ENCODE measurements at places on chromosomes 13 and 19.

DNA sequence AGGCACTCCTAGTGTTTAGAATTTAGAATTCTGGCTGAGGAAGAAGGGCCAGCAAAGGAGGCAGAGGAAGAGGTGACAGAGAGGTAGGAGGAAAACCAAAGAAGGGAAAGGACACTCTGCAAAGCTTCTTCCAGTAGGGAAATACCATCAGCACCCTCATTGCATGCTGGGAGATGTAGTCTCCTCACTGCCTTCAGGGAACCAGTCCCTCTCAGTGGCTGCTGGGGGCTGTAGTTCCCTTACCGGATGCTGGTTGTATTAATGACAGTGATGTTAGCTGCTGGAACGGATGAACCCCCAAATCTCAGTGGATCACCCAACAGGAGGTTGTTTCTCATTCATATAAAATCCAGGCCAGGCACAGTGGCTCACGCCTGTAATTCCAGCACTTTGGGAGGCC lies 10.1 kb downstream of the GRIN2D start:
- DNase-seq = peak; percentile 7

DNA sequence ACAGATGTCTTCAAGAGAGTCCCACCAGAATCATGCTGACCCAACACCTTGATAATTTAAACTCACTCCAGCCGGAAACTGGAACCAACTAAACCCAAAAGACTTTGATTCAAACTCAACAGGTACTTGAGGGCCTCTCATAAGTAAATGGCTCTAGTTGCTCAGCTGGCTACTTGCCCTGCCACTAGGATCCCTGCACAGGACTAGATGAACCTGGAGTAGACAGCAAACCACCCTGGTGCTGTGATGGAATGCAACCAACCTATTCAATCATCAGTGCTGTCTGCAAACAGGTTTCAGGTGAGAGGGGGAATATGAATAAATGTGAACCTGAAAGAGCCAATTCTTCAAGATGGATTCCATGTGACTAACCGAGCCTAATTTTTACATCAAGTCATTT lies 216.3 kb downstream of the KATNAL1 start:
- no peak for DNase-seq

- DNase-seq = no peak
These were observed 9.3 kb downstream of the ZIC5 start for GRCh38 chr13:99962242-99962641.

- peak; percentile 18 for DNase-seq
These were observed 791 bp downstream of the PRKD2 start for GRCh38 chr19:46715975-46716671.

GRCh38 chr13:24304620-24305019 lies 4.8 kb upstream of the C1QTNF9 start:
- DNase-seq = no peak

DNA sequence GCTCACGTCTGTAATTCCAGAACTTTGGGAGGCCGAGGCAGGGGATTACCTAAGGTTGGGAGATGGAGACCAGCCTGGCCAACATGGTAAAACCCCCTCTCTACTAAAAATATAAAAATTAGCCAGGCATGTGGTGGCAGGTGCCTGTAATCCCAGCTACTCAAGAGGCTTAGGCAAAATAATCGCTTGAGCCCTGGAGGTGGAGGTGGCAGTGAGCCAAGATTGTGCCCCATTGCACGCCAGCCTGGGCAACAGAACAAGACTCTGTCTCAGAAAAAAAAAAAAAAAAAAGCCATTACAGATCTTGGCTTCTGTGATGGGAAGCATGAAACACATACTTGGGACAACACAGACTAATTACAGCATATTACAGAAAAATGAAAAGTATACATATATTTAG lies 1404.5 kb upstream of the SPRY2 start:
- no peak for DNase-seq

GRCh38 chr19:16788479-16788878 lies 40.7 kb upstream of the SIN3B start:
- no peak for DNase-seq

DNA sequence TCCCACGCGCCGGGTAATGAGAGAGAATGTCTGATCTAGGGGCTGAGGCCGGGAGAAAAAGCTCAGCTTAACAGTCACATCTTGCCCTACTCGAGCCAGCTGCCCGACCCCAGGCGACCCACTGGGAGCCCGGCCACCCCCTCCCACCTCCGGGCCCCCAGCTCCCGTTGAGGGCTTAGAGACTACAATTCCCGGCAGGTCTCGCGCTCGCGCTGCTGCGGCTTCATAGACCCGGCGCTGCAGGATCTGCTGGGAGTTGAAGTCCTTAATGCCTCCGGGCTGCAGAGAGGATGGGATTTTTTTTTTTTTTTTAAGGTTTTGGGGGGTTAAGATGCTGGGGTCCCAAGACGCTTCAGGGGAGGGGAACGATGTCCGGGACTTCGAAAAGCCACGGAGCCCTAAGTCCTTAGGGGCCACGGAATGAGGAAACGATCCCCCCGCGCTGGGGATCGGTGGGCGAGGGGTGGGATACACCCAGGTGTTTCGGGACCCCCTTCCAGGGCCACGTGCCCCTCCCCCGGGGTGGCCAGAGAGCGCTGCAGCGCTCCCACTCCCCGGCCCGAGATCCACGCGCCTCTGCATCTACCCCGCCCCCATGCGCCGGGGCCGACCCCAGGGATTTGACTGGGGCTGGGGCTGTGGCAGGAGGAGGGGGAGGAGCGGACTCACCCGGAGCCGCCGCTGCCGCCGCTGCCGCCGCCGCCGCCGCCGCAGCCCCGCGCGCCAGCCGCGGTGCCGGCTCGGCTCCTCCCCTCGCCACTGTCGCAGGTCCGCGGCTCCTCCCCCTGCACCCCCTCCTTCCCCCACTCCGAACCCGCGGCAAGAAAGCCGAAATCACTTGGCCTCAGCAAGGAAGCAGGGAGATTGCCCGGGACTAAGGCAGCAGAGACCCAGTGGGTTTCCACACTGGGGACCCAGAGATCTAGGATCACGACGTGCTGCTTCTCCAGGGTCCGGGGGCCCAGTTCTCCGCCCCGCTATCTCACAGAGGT lies at the start of gene SYT3:
Gene SYT3, minus strand, starts transcription at position 761 of the 992 bp plus-strand sequence. CDS start 2,470 bp downstream, outside the sequence.
- peak; percentile 7 for DNase-seq

DNA sequence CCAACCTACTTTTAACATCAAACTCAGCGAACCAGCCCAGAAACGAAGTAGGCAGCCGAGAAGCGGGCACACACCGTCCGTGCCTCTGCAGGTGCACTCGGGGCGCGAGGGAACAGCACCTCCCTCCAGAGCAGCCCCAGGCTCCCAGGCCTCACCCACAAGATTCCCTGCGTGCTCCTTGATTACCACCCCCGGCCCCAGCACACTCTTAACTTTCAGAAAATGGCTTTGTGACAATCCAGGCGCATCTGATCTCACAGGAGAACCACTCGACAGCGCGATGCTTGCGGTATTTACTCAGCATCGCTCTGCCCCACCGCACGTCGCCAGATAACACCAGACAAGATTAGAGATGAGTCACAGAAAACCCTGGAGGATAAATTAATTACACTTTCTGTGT lies 134.9 kb upstream of the SPACA7 start:
- no peak for DNase-seq

DNA sequence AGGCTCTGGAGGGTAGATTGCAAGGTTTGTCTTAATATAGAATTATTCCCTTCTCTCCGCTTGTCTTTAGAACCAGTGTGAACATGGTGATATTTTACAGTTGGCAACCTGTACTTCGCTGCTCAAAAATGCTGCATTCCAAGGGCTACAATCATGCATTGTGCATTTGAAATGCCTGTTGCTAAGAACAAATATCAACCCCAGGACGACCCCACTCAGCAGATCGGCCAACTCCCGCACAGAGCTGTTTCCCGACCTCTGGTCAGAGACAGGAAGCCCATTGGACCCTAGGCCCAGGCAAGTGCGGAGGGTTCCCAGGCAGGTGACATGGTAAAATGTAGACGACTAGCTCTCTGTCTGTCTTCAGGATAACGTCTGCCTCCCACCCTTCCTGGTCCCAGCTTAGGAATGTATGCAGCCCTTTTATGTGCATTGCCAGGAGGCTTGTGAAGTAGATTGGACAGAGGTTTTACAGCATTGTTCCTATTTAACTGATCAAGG lies 263.5 kb downstream of the FOXO1 start:
- DNase-seq = no peak

DNA sequence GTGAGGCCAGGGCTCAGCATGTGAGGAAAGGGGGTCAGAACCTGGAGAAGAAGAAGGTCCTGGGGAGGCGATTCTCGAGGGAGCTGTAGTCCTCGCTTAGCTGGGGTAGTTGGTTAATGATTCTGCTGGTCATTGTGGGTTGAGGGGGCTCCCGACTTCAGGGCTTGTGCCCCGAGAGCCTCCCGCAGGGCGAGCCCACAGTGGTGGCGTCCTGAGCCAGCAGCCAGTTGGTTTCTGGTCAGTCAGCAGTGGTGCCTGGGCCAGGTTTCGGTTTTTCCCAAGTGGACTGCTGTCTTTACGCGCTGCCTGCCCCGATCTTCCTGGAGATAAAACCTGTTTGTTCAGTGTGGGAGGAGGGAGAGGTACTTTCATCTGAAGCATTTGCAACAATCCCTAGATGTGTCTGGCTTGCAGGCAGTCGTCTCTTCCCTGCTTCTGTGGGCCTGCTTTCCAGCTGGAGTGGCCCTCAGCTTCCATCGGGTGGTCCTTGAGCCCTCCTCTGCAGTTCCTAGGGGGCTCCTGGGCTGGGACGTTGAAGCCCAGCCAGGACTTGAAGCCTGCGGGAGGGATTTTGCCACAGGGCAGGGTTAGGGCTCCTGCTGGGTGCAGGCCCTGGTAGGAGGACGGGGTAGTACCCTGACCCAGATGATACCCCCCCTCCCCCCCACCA lies 3.2 kb downstream of the PTBP1 start:
- DNase-seq = no peak

GRCh38 chr19:19900729-19901444 lies at the start of gene ZNF93:
Gene ZNF93, plus strand, starts transcription at chr19:19900946. Its CDS starts 143 bp downstream, at chr19:19901089.
- peak; percentile 87 for DNase-seq

DNA sequence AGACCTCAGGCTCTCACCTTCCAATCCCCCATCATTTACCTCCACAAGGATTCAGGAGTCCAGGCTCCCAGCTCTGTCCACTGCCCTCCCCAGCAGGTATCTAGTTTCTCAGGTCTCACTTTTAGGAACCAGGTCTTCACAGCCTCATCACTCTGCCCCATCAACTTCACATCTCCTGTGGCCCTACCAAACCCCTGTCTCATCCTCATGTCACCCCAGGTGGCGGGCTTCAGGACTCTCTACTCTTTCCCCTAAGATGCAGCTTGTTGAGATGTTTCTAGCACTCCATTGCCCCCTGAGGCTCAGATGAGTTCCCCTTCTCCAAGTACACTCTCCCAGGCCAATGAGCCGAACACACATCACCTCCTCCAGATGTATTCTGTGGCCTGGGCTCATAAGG lies 1.5 kb downstream of the PPFIA3 start:
- no peak for DNase-seq

GRCh38 chr19:3374369-3375112 lies 8.2 kb downstream of the NFIC start:
- no peak for DNase-seq

DNA sequence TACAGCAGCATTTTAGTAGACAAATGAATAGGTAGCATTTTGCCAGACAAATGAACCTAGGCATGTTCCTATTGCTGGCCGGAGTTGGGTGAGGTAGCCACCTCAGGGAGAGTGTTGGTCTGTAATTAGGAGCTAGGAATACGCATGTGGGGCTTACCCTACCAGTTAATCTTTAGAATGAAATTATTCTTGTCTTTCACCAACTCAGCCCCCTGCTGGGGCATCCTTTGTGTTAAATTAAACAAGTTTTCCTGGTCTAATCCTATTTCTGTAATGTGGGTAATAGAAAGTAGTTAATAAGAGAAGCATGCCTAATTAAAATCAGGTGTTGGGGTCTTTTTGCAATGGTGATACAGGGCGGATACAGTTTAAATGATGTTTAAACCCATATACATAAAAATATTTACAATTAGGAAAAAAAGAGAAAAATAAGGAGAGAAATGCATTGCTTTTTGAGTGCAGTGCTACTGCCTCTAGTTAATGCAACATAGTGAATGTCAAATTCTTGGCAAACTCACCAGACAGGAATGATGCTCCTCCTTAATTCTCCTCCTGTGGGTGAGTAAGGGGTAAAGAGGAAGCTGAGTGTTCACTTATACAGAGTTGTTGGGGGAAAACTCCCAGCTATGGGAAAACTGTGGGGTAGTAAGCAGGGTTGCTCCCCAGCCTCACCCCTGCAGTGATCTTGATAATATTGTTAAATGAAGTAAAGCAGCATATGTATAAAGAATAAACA lies 276.4 kb upstream of the EDNRB start:
- no peak for DNase-seq

DNA sequence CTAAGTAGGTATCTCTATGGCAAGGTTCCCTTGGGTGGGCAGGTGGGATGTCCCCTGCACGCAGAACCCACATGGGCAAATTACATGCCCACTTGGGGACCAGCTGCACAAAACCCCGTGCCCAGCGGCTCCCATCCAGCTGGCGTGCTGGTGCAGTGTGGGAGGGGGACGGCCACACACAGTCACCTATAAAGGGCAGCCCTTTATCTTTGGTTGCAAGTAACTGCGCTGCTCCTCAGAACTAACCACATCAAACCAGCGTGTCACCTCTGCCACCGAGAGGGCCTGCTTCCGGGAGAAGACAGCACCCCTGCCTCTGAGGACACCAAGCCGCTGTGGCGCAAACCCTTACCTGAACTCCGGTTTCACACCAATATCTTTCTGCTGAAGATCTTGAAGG lies 32.2 kb downstream of the ANKRD27 start:
- DNase-seq = peak; percentile 49

- DNase-seq = no peak
These were observed 26.8 kb downstream of the EXOC3L2 start for GRCh38 chr19:45218426-45218825.

GRCh38 chr13:54574791-54575190 lies 1546.2 kb downstream of the OLFM4 start:
- no peak for DNase-seq

- DNase-seq = no peak
These were observed 143.2 kb downstream of the SLITRK5 start for GRCh38 chr13:87814403-87814802.

- no peak for DNase-seq
These were observed 55.8 kb downstream of the FLT3 start for GRCh38 chr13:28044608-28045007.

- DNase-seq = no peak
These were observed 2.7 kb downstream of the COL4A1 start for GRCh38 chr13:110304256-110304655.

DNA sequence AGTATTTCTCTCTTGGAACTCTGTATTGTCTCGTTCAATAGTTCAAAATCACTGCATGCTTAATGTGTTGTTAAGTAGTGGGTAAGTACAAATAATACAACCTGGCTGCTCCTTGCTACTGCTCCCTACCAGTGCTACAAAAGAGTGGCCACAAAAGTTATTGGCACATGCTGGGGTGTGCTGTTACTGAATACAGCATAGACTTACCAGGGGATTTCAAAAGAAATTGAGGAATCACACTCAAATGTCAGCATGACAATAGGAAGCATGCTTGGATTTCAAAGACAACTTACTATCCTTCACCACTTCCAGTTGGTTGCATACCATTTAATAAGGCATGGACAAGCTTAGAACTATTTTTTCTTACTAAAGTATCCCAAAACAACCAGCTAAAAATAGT lies 1041.3 kb upstream of the SPRY2 start:
- DNase-seq = no peak

- no peak for DNase-seq
These were observed 1.6 kb downstream of the JOSD2 start for GRCh38 chr19:50509366-50509765.

All from stimulated activated naive CD4-positive, alpha-beta T cell (primary cell).